Activated CD8-positive, alpha-beta memory T cell treated with anti-CD3 and anti-CD28 coated beads for 1 hour (primary cell): ENCODE measurements at places on chromosomes 5 and 9.

DNA sequence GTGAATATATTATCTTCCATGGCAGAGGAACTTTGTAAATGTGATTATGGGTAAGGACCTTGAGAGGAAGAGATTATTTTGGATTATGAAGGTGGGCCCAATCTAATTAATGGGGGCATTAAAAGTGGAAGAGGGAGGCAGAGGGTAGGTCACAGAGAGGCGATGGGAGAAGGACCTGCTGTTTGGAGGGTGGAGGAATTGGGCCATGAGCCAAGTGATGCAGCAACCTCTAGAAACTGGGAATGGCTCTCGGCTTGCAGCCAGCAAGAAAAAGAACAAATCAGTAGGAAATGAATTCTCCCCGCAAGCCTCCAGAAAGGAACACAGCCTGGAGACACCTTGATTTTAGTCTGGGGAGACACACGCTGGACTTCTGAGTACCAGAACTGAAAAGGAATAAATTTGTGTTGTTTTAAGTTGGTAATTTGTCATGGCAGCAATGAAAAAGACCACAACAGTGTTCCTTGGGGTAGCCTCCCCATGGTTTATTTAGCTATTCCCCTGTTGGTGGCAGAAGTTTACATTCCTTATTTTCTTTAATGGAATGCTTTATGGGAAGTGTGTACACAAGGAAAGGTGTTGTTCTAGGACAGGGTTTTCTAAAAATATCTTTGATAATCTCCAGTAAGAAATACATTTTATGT, 103.6 kb downstream of the HSPA4 start:
- DNase-seq, result no peak

GRCh38 chr5:109837231-109837861, 147.6 kb downstream of the MAN2A1 start:
- DNase-seq, result no peak

- DNase-seq, result no peak
These were observed 672.9 kb downstream of the NR2F1-AS1 start for GRCh38 chr5:92907938-92908606.

DNA sequence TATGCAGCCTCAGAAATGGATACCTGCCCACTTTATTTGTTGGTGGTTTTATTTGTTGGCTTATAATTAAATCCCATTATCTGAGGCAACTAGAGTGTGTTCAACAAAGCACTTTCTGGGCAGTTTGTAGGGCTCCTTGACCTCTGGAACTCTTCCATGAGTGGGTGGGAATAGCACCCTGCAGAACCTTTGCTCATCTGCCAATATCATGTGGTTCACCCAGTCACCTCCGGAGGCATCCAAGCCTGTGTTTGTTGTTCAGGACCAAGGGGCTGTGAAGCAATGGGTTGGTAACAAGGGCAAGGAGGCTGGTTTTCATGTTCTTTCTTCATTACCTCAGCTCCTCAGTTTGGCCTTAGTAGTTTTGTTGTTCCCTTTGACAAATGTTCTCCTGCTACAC, 314.0 kb downstream of the NDUFS4 start:
- no peak for DNase-seq

DNA sequence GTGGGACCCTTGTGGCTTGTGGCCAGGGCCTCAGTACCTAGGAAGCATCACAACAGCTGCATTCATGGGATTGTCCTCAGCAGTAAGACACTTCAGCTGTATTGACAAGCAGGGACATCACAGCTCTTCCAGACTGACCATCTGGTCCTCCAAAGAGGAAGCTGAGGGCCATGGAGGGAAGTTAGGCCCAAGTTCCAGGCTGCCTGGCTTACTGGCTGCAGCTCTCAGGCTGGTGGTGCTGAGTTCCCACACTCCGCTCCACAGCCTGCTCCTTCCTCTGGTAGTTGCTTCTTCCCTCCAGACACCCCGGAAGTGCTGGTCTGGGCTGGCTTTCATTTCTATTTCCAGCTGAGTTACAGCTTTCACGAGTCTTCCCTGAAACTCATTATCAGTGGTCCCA, 5.7 kb upstream of the STING1 start:
- DNase-seq, result no peak

- DNase-seq, result no peak
These were observed 119.1 kb upstream of the COL5A1 start for GRCh38 chr9:134522502-134522848.

DNA sequence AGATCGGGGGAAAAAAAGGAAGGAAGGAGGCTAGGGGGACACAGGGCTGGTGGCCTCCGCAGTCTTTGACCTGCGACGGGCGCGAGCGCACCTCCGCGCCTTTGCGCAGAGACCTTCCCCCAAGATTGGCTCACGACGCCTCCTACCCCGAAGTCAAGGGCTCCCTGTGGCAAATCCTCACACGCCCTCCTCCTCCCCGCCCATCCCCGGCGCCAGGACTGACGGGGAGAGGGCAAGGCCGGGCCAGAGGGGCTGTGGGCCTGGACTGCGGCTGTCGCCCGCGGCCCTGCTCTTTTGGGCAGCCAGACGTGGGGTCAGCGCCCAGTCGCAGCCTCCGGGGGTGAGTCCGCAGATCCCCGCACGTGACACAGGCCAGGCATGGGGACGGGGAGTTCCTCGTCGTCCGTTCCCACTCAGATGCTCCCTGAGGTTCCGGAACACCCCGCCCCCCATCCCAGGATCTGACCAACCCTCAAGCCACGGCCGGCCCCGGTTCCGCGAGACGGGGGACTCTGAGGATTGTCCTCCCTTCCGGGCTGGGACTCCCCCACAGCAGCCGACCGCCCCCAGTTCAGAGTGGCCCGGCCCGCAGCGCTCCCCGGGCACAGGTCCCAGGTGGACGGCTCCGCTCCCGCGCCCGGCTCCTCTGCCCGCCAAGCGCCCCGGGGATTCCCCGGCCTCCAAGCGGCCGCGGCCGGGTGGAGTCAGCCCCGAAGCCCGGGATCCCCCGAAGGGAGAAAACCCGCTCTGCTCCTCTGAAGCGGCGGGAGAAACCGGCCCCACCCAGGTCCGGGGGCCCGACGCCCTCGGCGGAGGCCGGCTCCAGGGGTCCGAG, 543 bp upstream of the ANKRD33B start:
- DNase-seq, result no peak

GRCh38 chr5:132637241-132637640, 20.7 kb upstream of the IL13 start:
- DNase-seq, result no peak

- no peak for DNase-seq
These were observed 103.5 kb downstream of the NDUFAF2 start for GRCh38 chr5:61048534-61048933.

- no peak for DNase-seq
These were observed 8.9 kb upstream of the SLC30A5 start for GRCh38 chr5:69084903-69085302.

GRCh38 chr9:112015149-112015548, 118.5 kb downstream of the UGCG start:
- DNase-seq, result no peak

DNA sequence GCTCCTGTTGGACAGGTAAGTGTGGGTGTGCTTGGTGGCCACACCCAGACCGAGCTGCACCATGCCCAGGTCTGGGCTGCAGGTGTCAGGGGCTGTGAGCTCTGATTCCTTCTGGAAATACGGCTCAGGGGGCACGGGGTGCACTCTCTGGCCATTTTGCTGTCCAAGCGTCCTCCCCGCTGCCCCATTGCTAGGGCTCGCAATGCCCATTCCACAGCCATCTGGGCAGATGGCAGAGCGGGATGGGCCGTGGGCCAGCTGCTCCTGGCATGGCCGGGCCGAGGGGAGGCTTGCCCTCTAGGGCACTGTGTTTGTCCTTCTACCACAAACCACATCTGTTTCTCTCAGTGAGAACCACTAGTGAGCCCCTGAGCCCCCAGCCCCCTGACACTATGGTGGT, 67.9 kb upstream of the RXRA start:
- no peak for DNase-seq

DNA sequence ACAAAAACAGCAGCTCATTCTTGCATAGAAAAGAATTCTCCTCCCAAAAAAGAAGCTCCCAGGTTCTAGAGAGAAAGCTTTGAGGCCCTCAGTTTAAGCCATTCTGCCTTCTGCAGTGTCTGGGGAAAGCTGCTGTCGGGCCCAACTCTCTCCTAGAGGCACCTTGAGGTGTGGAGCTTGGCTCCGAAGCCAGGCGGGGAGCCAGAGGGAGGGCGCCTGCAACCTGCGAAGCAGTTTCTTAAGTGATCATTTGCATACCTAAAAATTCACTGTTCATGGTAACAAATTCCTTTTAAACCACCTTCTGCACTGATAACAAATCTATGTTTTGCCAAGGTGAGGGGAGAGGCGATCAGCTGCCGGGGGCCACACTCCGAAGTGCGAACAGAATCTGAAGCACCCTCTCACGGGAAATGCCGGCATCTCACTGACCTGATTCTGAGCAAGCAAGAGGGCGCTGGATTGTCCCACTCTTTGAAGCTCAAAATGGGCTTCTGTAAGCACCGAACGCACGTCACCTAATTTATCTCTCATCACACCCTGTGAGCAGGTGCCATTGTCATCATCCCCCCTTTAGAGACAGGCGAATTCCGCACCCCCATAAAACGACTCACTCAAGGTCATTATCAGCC, 86.1 kb downstream of the GTF3C4 start:
- DNase-seq, result no peak

GRCh38 chr9:37061768-37062167, 27.7 kb upstream of the PAX5 start:
- no peak for DNase-seq

- no peak for DNase-seq
These were observed 306.3 kb upstream of the SGCD start for GRCh38 chr5:156020647-156021046.

GRCh38 chr9:108831496-108832178, 24.1 kb downstream of the ACTL7B start:
- DNase-seq, result no peak

GRCh38 chr9:20394969-20395368, 227.3 kb downstream of the MLLT3 start:
- no peak for DNase-seq

DNA sequence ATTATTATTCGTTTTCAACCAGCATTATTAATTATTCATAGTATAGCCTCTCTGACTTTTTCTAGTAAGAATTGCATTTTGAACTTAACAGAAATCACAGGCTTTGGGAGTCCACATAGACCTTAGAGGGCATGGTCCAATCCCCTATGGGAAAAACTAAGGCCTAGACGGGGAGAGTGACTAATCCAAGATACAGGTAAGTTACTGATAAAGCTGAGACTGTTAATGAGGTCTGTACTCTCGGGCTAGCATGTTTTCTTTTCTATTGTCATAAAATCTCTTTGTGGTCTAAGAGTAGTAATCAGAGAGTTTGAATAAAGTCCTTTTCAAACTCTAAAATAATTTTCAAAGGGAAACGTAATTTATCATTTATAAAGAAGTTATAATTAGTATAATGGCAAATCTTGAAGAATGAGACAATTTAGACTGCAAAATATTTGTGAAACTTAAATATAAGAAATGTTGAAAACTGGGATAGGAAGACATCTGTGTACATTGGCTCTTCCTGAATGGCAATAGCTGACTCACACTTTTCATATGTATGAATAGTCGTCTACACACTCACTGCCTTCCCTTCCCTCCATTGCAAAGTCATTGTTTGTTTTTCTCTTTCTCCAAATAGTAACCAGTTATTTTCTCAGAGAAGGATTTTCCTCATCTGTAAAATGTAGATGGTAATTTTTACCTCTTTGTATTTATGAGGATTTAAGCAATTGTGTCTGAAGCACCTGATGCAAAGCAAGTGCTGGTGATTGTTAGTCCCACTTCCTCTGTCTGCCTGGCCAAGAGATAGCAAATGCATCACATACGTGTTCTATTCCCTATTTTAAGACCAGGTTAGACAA, 207.9 kb upstream of the CD180 start:
- DNase-seq, result no peak

DNA sequence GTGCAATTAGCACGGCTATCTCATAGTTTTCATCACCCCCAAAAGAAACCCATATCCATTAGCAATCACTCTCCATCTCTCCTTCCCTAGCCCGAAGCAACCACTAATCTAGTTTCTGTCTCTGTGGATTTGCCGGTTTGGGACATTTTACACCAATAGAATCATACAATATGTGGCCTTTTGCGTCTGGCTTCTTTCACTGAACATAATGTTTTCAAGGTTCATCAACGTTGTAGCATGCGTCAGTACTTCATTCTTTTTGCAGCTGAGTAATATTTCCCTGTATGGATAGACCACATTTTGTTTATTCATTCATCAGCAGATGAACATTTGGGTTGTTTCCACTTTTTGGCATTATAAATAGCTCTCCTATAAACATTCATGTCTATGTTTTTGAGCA, 75.4 kb upstream of the TBC1D2 start:
- DNase-seq, result no peak
